ENCODE measurements at places on chromosomes 5 and 9. TPM values are rescaled to one million over a fixed set of nuclear protein-coding genes. Genes with fewer than 3 reads are reported as not detected.

- no peak overlapping the region for H3K4me3 ChIP-seq
- H3K27me3 ChIP-seq: no peaks in the 10 kb centered on the region
- no peak for DNase-seq
- no peaks in the 10 kb centered on the region for H3K4me1 ChIP-seq
- H3K27ac ChIP-seq: no peak overlapping the region
These were observed 43.6 kb downstream of the BASP1 start for GRCh38 chr5:17261075-17261474.

- peaks cover 9% of the 10 kb centered on the region for H3K36me3 ChIP-seq
- H3K4me3 ChIP-seq: no peak overlapping the region
- DNase-seq: no peak
- H3K27me3 ChIP-seq: no peaks in the 10 kb centered on the region
- no peaks in the 10 kb centered on the region for H3K4me1 ChIP-seq
These were observed 66.8 kb upstream of the TXNDC8 start for GRCh38 chr9:110404473-110404872.

DNA sequence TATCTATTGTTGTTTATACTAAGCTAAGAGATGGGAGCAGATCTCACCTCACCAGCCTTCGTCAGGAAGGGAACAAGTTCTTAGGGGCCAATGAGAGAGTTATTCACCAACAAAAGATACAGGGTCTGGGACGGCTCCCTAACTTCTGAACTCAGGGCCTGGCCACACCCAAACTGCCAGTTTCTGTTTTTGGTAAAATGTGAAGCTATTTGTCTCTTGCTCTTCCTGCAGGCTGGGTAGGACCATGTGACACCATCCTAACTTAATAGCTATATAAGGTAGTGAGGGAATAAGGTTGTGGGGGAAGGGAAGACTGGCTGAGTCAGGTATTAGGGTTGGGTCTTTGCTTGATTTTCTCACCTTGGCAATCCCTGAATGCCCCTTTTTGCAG lies 480.5 kb downstream of the KDM4C start:
- no peaks in the 10 kb centered on the region for H3K4me1 ChIP-seq
- H3K27ac ChIP-seq: no peak overlapping the region
- H3K4me3 ChIP-seq: no peak overlapping the region
- DNase-seq: no peak
- H3K36me3 ChIP-seq: no peaks in the 10 kb centered on the region
- H3K27me3 ChIP-seq: no peaks in the 10 kb centered on the region

DNA sequence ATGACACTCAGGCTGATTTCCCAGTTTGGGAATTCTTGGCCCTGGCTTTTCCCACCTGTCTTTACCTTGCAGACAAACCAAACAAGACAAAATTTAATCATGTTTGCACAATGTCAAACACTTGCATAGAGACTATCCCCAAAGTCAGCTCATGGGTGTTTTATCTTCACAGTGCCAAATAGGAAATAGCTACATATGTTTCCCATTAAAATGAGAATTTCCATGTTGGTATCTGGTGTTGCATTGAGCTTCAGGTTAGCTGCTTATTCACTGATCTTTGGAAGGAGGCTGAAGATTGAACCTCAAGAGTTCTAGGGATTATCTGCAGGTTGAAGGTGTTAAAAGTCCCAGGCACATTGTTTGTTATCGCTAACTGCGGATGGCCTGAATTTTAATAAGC lies 19.5 kb downstream of the MAP1B start:
- DNase-seq: no peak
- H3K36me3 ChIP-seq: no peaks in the 10 kb centered on the region
- no peak overlapping the region for H3K4me3 ChIP-seq
- H3K27ac ChIP-seq: no peak overlapping the region
- no peaks in the 10 kb centered on the region for H3K27me3 ChIP-seq
- H3K4me1 ChIP-seq: no peaks in the 10 kb centered on the region

DNA sequence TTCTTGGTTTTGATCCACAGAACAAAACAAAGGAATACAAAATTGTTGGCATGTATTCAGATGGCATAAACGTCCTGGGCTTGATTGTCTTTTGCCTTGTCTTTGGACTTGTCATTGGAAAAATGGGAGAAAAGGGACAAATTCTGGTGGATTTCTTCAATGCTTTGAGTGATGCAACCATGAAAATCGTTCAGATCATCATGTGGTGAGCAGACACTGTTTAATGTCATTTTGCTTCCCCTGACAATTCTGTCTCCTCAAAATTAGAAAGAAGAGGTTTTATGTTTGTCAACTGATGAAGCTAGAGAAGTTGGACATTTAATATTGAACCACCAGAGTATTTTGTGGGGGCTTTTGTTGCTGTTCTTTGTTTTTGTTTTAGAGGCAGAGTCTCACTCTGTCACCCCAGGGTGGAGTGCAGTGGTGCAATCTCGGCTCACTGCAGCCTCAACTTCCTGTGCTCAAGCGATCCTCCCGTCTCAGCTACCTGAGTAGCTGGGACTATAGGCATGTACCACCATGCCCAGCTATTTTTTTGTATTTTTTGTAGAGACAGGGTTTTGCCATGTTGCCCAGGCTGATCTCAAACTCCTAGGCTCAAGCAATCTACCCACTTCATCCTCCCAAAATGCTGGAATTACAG lies 82.0 kb downstream of the SLC1A1 start:
- H3K4me3 ChIP-seq: no peak overlapping the region
- H3K27ac ChIP-seq: no peak overlapping the region
- peaks cover 24% of the 10 kb centered on the region for H3K36me3 ChIP-seq
- H3K4me1 ChIP-seq: peaks cover 6% of the 10 kb centered on the region
- no peak for DNase-seq

DNA sequence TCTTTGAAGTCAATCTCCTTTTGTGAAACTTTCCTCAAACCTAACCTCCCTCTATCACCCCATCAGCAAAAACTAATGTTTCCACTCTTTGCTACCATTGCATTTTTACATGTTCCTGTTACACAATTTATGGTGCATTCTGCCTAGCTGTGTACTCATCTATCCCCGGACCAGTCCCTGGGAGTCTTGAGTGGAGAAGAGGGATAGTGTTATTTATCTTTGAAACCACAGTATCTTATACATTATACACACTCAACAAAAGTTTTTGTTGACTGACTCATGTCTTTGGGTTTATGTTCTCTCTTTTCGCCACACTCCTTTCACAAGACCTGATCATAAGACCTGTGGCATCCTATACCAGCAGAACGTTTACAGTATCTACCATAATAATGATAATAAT lies 26.4 kb downstream of the TNFAIP8 start:
- H3K4me1 ChIP-seq: peaks cover 70% of the 10 kb centered on the region
- no peak for DNase-seq
- H3K36me3 ChIP-seq: no peaks in the 10 kb centered on the region
- no peak overlapping the region for H3K4me3 ChIP-seq
- H3K27ac ChIP-seq: no peak overlapping the region
- H3K27me3 ChIP-seq: no peaks in the 10 kb centered on the region

DNA sequence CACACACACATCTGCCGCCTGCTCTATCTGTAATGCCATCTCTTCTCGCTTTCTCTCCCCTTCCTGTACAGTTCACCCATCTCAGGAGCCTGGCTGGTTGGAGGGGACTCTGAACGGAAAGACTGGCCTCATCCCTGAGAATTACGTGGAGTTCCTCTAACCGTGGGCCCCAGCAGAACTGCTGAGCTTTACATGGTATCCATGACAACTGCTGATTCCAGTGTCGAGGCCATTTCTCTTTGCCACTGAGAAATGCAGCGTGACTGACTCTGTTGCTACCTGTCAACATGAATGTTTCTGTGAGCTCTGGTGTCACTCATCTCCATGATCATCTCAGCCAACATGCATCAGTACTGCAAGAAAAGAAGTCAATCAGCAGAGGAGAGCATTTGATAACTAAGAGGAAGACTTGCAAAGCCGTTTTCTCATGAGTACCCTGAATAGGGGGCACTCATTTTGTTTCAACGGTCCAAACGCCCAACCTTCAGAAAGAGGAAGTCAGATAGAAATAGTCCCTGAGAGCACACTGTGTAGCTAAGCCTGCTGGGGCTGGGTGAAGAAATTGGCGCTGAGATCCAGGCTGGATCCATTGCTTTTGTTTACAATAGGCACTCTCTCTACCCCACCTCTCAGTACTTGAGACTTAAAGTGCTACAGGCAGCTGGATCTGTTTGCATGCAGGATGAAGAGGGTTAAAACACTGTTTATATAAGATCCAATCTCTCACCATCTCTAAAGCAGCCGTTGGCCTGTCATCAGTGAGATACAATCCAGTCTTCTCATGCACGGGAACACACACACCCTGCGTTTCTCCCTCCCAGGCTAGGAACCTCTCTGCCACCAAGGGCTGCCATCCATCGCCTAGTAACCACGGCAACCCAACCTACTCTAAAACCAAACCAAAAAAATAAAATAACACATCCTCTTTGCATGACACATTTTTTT lies 180.9 kb downstream of the NR3C1 start:
- H3K27ac ChIP-seq: no peak overlapping the region
- DNase-seq: no peak
- no peaks in the 10 kb centered on the region for H3K36me3 ChIP-seq
- H3K27me3 ChIP-seq: no peaks in the 10 kb centered on the region

DNA sequence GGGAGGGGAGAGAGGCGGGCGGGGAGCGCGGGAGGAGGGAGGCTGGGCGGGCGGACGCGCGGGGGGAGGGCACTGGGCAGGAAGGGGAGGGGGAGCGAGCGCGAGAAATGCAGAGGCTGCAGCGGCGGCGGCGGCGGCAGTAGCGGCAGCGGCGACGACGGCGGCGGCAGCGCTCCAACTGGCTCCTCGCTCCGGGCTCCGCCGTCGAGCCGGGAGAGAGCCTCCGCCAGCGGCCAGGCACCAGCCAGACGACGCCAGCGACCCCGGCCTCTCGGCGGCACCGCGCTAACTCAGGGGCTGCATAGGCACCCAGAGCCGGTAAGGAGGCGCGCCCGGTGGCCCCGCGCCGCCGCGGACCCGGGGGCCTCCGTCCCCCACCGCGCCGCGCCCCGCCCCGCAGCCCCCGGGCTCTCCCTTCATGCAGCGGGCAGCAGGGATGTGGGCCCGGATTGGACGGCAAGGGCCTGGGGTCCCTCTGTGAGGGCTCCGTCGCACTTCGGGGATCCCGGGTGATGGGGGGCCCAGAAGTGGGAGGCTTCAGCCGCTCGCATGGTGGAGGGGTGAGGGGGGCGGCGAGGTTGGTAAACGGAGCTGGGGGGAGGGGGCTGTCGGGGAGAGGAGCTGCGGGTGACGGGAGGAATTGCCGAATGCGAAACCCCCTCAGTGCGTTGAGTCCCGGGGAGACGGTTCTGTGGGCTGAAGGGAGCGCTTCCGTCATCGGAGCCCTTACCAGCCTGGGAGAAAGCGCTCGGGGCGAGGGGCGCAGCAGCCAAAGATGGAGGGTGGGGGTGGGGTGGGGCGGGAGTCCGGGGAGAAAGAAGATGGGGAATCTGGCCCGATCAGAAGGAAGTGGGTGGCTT lies at the start of gene BASP1:
TSS of gene BASP1 (plus strand) at position 139 of the 860 bp plus-strand sequence. CDS start 57,586 bp downstream, outside the sequence.
- peak; percentile 94 for DNase-seq
- no peaks in the 10 kb centered on the region for H3K36me3 ChIP-seq
- H3K27ac ChIP-seq: peak within 1 kb of the TSS; percentile 82
- peaks cover 20% of the 10 kb centered on the region for H3K4me1 ChIP-seq

GRCh38 chr5:131265311-131265803 lies 1.5 kb downstream of the CDC42SE2 start:
- H3K4me1 ChIP-seq: peaks cover 7% of the 10 kb centered on the region
- no peaks in the 10 kb centered on the region for H3K27me3 ChIP-seq
- no peak for DNase-seq
- H3K27ac ChIP-seq: peak overlapping the region; percentile 95

GRCh38 chr5:139731281-139731680 lies 64.3 kb upstream of the PSD2 start:
- H3K36me3 ChIP-seq: no peaks in the 10 kb centered on the region
- no peaks in the 10 kb centered on the region for H3K27me3 ChIP-seq
- no peak for DNase-seq
- H3K4me1 ChIP-seq: peaks cover 17% of the 10 kb centered on the region

- peak; percentile 22 for DNase-seq
- H3K4me3 ChIP-seq: peak overlapping the region; percentile 99
- H3K4me1 ChIP-seq: peaks cover 16% of the 10 kb centered on the region
- no peaks in the 10 kb centered on the region for H3K27me3 ChIP-seq
- peak overlapping the region; percentile 91 for H3K27ac ChIP-seq
These were observed 455 bp downstream of the KIF20A start for GRCh38 chr5:138179277-138179857.

The RFESD gene
- 2.0 TPM for polyA plus RNA-seq

The DOLPP1 gene
- 8.3 TPM for polyA plus RNA-seq

The LVRN gene
- polyA plus RNA-seq: 0.13 TPM
